ENCODE measurements at places on chromosomes 2 and 18. TPM values are rescaled to one million over a fixed set of nuclear protein-coding genes. Genes with fewer than 3 reads are reported as not detected.

DNA sequence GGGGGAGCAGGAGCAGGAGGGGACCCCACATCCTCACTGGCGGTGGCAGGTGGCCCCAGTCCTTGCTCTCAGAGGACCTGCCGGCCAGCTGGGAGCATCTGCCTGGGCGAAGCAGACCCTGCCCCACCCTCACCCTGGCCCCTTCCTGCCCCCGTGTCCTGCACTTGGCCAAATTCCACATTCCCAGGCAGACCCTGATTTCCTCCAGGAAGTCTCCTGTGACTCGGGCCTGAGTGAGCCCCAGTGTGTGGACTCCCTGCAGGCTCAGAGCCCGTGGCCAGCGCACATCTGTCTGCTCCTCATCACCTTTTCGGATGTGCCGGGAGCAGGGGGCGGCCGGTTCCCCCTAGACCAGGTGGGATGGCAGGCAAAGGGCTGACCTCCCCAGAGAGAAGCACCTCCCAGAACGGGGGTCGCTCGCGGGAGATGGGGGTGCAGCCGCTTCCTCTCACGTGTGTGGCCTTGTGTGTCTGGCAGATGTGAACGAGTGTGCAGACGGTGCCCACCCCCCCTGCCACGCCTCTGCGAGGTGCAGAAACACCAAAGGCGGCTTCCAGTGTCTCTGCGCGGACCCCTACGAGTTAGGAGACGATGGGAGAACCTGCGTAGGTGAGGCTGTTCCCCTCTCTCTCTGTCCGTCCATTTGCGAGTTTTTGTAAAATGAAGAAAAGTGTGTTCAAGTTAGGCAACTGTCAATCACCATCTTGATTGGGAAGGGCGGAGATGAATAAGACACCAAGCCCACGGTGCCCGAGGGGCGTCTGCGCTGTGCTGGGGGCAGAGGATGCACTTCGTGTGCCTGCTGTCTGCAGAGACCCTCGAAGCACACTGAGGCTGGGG, 90.4 kb downstream of the TPO start:
- DNase-seq, result no peak

GRCh38 chr18:11600321-11600720, 9.1 kb upstream of the SLC35G4 start:
- no peak for DNase-seq

GRCh38 chr2:47180531-47180930, 25.4 kb upstream of the STPG4 start:
- DNase-seq, result no peak

- no peak for DNase-seq
Observed at GRCh38 chr2:212811036-212811805, 272.6 kb upstream of the ERBB4 start.

GRCh38 chr2:187310701-187311100, 137.4 kb downstream of the CALCRL start:
- DNase-seq, result no peak

DNA sequence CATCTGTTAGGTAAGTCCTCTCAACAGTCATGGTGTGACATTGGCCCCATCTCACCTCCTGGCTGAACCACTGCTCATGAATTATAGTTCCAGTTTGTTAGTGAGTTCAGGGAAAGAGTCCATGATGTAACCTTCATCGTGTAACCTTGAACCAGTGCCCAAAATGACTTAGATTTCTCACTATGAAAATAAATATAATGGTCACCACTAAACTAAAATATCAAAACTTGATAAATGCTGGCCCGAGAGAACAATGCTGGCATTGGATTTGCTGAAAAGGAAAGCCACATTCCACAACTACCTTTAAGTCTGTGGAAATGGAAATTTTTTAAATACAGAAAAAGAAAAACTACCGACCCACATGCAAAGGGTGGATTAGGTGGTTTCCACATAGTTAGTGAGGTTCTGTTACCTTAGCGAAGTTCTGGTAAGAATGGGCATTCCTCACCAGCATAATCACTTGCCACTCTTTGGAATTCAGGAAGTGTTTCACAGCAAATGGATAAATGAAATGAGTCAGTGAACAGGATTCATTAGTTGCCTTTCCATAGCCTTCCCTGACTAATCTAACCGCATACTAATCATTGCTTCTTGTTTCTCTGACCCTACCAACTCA, 133.9 kb upstream of the CTAGE1 start:
- no peak for DNase-seq

DNA sequence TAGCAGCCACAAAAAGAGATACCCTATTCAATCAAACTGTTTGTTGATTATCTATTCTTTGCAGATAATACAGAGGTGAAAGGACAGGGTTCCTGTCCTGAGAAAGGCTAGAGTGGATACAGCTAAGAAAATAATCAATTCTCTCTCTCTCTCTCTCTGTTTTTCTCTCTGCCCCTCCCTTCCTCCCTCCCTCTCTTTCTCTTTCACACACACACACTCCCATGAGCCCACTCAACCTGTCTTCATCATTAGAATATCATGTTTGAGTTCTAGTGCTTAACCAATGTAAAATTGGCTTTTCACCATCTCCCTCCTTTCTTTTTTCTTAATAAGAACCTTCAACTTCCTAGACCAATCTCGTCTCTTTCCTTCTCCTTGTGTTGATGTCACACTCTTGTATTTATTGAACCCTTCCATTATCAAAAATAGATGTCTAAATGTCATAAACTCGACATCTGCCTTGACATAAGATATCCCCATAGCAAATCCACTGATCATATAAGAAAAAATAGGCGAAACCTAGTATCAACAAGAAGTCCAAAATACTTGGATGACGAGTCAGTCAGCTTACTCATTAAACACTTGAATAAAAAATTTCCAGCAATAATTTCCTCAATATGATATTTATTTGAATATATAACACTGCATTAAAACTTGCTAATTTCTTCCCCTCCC, 42.8 kb upstream of the CYTIP start:
- DNase-seq, result no peak

- DNase-seq, result no peak
Observed at GRCh38 chr18:11785444-11786055, 65.7 kb upstream of the CHMP1B start.

DNA sequence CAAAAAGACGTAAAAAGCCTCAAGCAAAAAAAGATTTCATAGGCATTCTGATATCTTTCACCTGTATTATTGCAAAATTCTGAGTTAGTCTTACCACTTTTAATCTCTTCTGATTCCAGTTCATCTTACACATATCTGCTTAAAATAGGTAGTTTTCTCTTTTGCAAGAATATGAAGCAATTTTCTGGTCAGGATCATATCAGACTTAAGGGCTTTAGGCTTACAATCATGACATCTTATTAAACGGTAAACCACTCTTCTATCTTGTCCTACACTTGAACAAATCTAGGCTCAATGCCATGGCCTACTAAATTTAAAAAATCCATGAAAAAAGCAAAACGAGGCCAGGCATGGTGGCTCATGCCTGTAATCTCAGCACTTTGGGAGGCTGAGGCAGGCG, 50.1 kb upstream of the GAREM1 start:
- no peak for DNase-seq

- DNase-seq, result no peak
Observed at GRCh38 chr2:8580316-8581233, 101.3 kb upstream of the ID2 start.

GRCh38 chr18:58996131-58996641, 131.5 kb downstream of the ZNF532 start:
- no peak for DNase-seq

- no peak for DNase-seq
Observed at GRCh38 chr2:104897515-104898184, 43.7 kb downstream of the POU3F3 start.

DNA sequence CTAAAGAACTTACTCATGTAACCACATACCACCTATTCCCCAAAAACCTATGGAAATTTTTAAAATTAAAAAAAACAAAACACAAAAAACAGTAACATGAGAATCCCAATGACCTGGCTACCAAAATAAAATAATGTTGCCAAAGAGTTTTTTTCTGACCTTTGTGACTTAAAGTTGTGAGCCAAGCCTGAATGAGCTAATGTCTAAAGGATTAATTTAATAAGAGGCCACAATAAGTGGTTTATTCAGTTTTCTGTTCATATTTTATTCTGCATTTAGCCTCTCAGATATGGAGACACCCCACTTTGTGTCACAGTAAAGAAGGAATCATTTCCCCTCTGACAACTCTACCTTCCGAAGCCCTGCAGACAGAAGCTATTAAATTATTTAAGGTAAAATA, 42.6 kb upstream of the DYNC2LI1 start:
- DNase-seq, result no peak

- DNase-seq, result no peak
Observed at GRCh38 chr2:200422532-200423261, 87.2 kb downstream of the KCTD18 start.

- DNase-seq, result no peak
Observed at GRCh38 chr2:33209976-33210375, 263.2 kb downstream of the LTBP1 start.

- no peak for DNase-seq
Observed at GRCh38 chr2:178418426-178418825, 32.5 kb downstream of the PRKRA start.

DNA sequence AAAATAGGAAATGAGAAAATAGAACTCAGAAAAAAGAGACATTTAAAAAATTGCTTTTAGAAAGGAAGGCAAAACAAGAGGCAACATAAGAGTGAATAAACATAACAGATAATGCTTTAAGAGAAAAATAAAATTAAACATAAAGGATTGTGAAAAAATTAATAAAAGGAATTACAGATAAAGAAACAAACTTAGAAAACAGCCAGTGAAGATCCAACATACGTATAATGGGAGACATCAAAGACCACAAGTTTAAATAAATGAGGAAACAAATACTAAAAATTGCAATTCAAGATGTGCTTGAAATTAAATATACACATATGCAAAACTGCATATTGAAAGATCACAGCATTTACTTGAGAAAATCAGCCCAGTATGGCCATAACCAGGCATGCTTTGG, 448.9 kb downstream of the NBAS start:
- no peak for DNase-seq

- DNase-seq, result no peak
Observed at GRCh38 chr2:16647992-16648617, 17.5 kb downstream of the CYRIA start.

GRCh38 chr2:237742614-237743013, 56.0 kb upstream of the RBM44 start:
- no peak for DNase-seq

DNA sequence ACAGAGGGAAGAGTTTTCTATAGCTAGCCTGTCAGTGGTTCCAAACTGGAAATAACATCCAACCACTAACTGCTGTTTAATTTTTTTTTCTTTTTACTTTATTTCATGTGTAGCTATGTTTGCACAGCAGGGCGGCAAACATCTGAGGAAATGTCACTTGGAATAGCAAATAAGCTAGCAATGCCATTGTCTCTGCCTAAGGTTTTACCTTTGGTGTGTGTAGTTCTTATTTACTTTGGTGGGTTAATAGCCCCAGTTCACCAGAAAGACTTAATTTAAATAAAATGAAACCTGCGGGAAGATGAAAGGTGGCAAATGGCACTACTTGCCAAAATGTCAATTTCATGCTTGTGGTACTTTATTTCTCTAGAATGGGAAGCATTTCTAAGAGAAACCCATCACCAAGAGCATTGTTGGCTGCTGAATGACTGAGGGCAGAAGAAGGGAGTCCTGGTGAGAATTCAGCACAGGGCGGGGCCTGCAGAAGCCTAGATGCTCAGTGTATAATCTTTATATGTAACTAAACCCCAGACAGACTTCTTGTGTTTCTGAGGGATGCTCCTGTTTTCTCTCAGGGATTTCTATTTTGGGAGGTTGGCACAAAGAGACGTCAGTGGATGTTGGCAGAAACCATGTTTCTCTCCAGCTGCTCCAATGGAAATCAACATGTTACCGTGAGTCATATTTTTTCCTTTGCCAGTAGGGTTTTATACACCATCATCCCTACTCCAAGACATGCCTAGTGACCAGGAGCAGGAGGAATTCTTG, 300.4 kb upstream of the NT5C1B start:
- no peak for DNase-seq

DNA sequence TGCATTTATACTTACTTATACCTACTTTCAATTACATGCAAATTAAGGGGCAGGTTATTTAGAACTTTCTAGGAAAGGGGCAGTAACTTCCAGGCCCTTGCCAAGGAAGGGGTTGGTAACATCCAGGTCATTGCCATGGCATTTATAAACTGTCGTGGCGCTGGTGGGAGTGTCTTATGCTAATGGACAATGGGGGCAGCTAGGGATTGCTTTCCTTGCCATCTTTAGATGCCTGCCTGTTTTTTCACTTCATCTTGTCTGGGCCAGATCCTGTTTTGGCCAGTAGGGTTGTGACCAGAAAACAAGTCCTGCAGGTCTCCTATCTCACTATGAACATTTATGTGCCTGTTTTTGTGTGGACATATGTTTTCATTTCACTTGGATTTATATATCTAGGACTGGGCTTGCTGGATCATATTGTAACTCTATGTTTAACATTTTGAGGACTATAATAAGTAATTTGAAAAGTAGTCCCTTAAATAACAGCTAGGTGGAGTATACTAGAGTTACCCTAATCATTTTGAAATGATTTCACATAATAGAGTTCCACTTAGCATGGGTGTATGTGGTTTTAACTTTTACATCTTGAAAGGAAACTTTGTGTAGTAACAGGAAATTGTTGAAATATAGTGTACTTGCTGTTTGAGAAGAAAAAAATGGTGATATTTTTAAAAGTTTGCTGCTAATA, 56.1 kb downstream of the LCLAT1 start:
- DNase-seq, result no peak

GRCh38 chr2:183014005-183014404, 24.3 kb downstream of the NCKAP1 start:
- DNase-seq, result no peak

DNA sequence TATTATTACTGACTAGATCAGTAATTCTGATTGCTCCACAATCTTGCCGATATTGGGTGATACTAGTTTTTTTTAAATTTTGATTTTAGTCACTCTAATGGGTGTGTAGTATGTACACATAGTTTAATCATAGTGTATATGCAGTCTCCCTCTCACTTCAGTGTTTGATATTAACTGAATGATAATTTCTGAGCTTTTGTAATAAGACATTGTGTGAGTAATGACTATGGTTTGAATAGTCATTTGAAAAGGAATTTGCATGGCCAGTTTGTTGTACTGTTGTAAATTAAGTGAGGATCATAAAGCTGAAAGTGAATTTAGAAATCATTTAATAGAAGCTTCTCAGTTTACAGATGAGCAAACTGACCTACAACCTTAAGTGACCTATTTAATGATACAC, 33.4 kb downstream of the USP14 start:
- no peak for DNase-seq

DNA sequence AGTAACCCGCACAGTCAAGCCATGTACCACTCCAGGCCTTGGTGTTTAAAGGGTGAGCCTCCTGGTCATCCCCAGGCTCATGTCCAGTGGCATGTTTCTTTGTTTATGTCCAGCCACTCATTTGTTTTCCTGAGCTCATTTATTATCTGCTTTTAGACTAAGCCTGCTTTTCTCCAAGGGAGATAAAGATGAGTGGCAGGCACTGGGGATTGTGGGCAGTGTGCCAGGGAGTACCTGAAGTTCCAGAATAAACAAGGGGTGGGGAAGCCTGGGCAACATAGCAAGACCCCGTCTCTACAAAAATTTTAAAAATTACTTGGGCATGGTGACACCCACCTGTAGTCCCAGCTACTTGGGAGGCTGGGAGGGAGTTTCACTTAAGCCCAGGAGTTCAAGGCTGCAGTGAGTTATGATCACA, 1.9 kb downstream of the ANXA4 start:
- DNase-seq, result no peak

Gene RAB17
- total RNA-seq, result 24.2 TPM

Gene CAVIN2
- 52.4 TPM for total RNA-seq

Gene DNER
- 0.34 TPM for total RNA-seq

Data from ureter (tissue), 1 donor.